ENCODE measurements at places on chromosomes 7 and 10.
A peak's percentile ranks its signal among the peaks of the same experiment; 100 is the strongest.

DNA sequence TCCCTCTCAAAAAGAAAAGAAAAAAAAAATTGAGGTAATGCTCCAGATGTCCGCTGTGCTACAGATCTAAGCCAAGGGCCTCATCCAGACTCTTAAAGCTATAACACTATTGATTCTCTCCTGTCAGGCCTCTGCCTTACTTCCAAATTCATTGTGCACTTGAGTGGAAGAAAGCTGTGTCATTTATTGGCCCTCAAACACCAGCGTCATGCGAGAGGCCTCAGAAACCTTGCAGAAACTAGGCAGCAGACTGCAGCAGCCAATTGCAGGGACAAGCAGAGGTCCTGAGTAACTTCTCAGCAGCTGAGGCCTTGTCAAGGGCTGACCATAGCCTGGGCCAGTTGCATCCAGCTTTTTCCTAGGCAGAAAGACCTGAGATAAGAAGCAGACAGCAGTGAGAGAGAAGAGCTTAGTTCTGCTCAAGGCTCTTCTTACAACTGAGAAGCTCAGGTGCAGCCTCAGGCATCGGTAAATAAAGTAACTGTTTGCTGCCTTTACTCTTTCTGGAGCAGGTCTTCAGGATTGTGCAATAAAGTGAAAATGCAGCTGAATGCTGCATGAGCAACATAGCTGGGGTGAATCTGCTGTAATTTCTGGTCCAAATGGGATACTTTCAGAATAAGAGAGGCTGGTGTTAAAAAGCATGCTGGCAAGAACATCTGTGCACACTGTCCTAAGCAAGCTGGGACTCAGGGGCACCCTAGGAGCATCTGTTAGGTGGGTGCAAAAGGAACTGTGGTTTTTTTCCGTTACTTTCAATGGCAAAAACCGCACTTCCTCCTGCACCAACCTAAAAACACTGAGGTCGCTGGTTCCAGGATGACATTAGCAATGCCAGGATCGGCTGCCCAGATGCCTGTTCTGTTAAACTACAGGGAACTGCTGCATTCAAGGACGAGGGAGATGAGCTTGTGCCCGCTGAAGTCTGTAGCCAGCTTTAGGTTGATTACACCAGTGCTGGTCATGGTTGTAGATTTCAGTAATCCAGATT, 181.8 kb upstream of the PFKP start:
- DNase-seq: no peak

DNA sequence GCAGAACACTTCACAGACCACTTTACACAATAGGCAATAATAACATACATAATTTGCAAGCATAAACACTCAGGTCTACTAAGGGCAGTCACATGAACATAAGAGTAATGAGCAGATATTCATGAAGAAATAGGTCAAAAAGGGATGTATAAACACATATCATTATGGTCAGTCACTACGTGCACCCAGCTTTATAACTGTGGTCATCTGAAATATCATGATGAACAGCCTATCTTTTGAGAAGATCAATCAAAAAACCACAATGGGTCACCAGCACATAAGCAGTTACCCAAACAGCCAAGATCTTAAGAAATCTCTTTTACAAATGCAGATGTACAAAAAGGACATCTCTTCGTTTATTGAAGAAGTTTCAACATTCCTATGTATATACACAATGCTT, 35.5 kb upstream of the DRGX start:
- no peak for DNase-seq

DNA sequence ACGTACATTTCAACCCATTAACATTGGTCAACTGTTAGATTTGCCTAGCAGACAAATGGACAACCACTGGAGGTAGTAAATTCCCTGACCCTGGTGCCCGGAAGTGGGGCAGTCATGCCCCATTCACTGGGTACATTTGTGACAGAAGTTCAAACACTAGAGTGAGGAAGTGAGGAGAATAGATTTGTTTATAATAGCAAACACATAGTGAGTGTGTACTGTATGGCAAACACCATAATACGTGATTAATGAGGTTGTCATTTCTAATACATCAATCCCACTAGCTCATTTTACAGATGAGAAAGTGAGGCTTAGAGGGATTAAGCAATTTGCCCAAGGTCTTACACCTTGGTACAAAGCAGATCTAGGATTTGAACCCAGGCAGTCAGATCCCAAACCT, 181.9 kb upstream of the MKLN1 start:
- DNase-seq: no peak

- peak; percentile 47 for DNase-seq
Observed at GRCh38 chr7:23530405-23530804, 1.4 kb downstream of the TRA2A start.

- DNase-seq: no peak
Observed at GRCh38 chr10:5698062-5698461, 13.4 kb downstream of the TASOR2 start.

- no peak for DNase-seq
Observed at GRCh38 chr7:7803715-7804178, 85.3 kb upstream of the RPA3 start.

GRCh38 chr7:1210979-1211608, 21.6 kb upstream of the UNCX start:
- DNase-seq: no peak

GRCh38 chr7:100148559-100149328, at the start of gene LAMTOR4:
TSS of gene LAMTOR4 (plus strand) at chr7:100148918. CDS start at chr7:100148973, 55 bp downstream.
- DNase-seq: peak; percentile 100

DNA sequence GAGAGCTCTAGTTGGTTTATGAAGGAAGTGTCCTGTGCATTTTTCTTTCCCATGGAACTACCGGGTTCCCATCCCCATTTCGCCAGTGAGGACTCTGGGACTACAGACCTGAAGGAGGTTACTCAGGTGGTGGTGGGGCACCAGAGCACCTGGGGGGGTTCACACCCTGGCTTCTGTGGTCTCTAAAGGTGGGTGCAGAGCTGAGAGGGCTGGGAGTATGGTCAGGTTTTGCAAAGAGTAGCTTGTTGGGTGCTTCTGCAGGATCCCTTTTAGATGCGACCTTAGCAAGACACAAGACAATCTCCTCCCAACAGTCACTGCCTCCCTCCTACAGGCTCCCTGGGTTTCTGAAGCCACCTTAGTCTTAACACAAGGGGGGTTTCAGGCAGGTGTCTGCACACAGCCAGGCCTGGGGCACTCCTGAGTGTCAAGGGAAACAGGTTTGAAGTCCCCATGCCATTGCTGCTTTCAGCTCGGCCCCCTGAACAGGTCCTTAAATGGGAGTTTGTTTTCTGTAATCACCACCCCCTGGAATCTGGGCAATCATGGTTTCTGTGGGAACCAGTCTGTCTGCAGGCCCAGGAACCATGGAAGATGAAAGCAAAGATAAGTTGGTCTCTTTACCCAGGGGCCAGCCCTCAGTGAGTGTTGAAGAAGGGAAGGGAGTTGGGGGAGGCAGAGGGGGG, 9.9 kb upstream of the CXCL12 start:
- DNase-seq: no peak

- DNase-seq: no peak
Observed at GRCh38 chr7:107931740-107932515, 40.9 kb downstream of the DLD start.

DNA sequence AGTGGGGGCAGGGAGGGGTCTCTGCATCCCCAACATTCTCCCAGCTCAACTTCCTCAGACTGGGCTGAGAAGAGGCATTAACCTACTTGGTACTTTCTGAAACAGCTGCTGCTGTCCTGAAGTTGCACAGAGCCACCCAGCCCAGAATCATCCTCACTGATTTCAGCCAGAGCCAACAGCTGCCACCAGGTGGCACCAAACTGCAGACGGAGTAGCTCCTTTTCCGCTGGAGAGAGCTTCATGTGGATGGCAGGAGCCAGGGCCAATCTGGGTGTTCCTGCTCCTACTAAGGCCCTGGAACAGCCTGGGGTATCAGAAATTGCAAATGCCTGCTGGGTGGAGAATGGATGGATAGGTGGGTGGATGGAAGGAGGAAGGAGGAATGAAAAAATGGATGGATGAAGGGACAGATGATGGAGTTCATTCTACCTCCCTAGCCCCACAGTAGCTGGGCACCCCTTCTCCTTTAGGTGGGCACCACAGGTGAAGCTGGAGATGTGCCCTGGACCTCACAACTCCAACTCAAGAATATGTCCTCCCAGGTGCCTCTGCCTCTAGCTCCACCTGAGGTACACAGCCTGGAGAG, 11.8 kb upstream of the DRGX start:
- peak; percentile 46 for DNase-seq

DNA sequence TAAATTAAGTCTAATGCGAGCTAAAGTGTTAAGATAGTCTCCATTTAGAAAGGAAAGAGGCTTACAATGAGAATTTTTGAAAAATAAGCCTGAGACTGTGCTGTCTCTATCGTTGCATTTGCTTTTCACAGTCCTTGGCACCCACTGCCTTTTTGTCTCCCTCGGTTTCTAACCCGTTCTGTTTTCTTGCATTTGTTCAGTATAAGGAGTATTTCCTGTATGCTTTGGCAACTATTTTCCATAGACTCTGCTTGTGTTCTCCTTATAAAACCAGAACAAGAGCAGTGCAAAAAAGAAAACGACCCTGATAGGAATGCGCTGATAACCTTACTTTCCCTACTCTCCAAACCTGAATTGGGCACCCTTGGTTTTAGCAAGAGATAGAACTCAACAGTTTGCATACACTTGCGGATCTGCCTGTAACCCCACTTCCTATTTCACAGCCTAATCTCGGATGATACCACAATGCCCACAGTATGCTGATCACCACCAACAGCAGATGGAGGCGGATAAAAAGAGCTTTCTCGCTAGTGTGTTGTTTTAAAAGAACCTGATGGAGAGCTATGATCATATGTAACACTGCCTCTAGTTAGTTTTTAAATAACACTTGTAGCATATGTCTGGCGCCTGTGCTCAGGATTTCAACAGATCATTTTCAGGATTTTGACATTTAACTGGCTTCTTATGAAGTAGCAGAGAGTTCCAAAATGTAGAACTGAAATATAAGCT, 1.6 kb upstream of the ARHGAP12 start:
- DNase-seq: no peak

GRCh38 chr10:47241946-47242867, 57.8 kb upstream of the GDF10 start:
- no peak for DNase-seq

DNA sequence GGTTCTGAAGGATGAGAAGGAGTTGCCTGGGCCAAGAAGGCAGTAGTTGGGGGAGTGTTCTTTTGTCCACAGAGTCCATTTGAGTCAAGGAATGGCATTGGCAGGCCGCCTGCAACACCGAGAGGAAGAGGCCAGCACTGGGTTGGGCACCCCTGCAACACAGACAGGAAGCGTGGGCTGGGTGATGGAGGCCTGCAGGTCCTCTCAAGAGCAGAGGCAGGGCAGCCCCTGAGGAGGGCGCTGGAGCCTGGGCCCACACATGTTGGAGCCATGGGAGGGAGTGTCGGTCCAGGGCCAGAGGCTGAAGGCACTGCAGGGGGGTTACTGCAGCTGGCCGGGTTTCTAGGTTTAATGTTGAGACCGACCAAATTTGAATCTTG, 137.3 kb downstream of the PTPN20 start:
- DNase-seq: no peak

DNA sequence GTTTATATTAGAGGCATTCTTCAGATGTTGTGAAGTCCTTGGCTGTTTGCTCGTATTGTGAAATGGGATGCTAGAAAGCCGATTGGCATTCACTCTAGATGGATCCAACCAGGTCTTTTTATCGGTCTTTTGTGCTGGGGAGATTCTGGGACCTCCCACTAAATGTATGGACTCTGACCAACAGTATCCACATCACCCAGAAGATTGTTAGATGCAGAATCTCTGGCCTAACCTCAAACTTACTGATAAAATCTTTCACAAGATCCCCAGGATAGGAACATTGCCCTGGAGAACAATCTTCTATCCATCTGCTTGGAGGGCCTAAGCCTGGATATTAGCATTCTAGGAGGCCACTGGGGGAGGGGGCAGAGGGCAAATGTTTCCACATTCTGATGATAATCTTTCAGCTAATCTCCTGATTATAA, 160.9 kb downstream of the PLXDC2 start:
- DNase-seq: no peak

DNA sequence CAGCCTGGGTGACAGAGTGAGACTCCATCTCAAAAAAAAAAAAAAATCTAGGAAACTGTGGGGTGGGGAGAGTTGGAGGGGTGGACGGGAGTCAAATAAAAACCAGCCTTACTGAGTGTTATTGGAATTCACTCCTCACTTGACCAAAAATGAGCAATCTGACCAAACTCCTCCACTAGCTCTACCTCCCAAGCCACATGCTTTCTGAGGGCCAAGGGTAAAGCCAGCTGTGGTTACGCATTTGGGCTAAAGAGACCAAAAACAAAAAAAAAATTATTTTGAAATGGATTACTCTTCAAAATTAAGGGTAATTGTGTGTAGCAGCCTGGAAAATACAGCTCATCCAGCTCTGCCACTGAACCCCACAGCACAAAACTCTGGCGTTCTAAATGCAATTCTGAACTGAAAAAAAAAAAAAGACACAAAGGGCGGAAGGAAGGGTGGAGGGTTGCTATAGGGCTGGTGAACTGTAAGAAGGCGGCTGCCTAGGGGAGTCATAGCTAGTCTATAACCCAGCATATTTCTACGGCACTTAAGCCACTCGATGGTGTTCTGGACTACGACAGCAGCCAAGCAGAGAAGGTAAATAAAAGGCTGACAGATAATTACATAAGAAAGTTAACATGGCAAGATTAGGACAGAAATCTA, 7.8 kb downstream of the ELMO1 start:
- DNase-seq: no peak

GRCh38 chr7:155487509-155488482, 29.9 kb downstream of the EN2 start:
- no peak for DNase-seq

DNA sequence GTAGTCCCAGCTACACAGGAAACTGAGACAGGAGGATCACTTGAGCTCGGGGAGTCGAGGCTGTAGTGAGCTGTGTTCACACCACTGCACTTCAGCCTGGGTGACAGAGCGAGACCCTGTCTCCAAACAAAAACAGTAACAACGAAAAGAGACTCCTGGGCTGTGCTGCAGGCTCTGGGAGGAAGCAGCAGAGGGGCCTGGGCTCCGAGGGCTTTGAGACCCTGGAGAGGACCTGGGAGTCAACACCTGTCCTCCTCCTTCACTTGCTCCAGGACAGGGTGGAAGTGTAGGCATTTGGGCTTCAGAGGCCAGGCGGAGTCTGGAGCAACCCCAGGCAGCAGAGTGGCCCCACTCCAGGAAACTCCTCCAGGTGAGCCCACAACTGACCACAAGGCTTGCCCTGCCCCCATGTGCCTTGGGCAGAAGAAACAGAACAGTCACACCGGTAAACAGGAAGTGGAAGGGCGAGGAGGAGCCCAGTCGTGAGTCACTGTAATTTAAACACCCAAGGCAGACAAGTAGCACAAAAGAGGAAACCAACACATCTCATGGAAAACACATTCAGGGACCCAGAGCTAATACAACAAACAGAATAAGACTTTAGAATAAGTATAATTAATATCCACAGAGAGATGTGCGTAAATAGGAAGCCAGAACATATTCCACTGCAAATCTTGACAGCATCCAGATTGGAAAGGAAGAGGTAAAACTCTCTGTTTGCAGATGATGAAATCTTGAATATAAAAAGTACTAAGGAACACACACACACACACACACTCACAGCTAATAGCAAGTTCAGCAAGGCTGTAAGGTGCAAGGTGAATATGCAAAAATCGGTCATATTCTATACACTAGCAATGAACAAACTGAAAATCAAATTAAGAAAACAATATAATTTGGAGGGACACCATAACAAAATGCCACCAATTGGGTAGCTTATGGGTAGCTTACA, 20.5 kb upstream of the RASGEF1A start:
- DNase-seq: no peak

GRCh38 chr10:123559066-123559822, 106.9 kb upstream of the GPR26 start:
- peak; percentile 53 for DNase-seq
